Ovary (tissue), 10 donors: ENCODE measurements at places on chromosomes 11 and 22. TPM values are rescaled to one million over a fixed set of nuclear protein-coding genes. Genes with fewer than 3 reads are reported as not detected.
A peak's percentile ranks its signal among the peaks of the same experiment; 100 is the strongest.

DNA sequence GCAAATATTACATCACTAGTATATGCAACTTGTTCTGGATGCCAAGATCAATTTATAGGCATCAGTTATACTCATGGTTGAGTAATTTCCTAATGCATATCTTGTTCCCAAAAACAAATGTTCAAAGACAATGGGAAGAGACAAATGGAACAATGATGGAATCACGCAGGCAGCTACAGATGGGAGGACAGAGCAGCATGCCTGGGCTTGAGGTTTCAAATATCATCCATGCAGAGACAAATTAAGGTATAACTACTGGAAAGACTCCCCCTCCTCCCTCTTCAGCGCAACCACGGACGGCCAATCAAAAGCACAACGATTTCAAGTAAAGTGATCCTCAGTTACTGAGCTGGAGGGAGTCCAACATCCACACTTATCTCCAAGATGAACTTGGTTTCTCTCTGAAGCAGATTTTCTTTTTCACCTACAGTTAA lies 106.8 kb downstream of the CCDC83 start:
- no peaks in the 10 kb centered on the region for H3K36me3 ChIP-seq
- H3K4me3 ChIP-seq: no peak overlapping the region
- no peak for DNase-seq

- H3K4me3 ChIP-seq: no peak overlapping the region
- peaks cover 1% of the 10 kb centered on the region for H3K4me1 ChIP-seq
- no peak overlapping the region for H3K27ac ChIP-seq
- no peak for DNase-seq
- no peaks in the 10 kb centered on the region for H3K27me3 ChIP-seq
- no peaks in the 10 kb centered on the region for H3K36me3 ChIP-seq
Measured at GRCh38 chr11:119699227-119699626, 29.8 kb downstream of the NECTIN1 start.

Gene GGTLC2
- total RNA-seq: not detected

DNA sequence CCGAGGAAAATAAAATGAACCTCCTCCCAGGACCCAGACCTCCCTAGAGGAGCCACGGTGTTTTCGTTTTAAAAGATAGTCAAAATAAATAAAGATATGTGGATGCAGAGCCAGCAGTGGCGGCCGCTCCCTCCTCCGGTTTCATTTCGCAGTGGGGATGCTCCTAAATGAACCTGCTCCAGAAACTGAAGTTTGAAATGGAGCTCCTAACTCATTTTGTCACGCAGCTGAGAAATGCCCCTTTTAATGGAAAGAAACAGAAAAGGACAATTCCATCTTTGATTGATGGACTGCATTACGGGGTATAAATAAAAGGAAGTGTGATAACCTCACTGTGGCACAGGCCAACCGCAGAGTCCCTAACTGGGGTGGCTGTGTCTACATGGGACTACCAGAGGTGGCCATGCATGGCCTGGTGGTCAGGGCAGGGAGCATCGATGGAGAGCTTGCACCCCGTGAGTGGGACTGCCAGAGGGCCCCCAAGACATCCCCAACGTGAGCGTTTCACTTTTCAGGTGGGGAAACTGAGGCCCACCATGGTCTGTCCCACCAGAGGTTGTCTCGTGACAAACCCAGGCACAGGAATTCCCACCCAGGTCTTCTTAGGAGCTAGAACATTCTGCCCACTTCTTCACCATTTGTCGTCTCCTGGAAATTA lies 426.6 kb downstream of the BRD1 start:
- H3K4me1 ChIP-seq: peaks cover 1% of the 10 kb centered on the region
- no peaks in the 10 kb centered on the region for H3K27me3 ChIP-seq
- H3K27ac ChIP-seq: no peak overlapping the region
- no peak overlapping the region for H3K4me3 ChIP-seq
- H3K36me3 ChIP-seq: no peaks in the 10 kb centered on the region

DNA sequence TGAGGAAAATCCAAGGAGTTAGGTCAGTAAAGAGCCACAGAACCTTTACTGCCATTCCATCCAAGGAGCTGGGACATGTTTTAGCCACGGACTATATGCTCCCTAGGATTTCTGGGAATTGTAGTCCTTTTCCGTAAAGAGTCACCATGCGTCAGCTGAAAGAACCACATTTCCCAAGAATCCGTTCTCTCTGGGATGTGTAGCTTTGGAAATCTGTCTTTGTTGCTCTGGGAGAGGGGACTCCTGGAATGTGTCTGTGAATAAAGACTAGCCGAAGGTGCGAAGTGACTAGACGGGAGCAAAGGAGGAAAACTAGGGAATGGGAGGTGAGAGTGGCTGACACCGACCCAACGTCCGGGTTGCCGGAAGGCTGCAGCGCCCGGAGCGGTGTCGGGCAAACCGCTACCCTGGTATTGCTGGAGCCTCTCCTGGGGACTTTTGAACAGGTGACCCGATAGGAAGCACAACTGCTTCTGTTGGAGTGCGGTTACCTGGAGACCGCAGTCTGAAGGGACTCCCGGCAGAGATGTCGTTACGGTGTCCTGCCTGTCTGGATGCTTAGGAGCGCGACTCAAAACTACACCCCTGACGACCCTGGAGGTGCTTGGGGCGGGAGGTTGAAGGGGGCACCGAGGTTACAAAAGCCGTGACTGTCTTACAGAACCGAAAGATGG lies at the start of gene IFTAP:
IFTAP (plus strand) TSS at position 187 of the 674 bp plus-strand sequence. CDS start 15,602 bp downstream, outside the sequence.
- DNase-seq: peak; percentile 27
- no peaks in the 10 kb centered on the region for H3K4me1 ChIP-seq
- H3K36me3 ChIP-seq: no peaks in the 10 kb centered on the region
- H3K27ac ChIP-seq: no peak within 1 kb of the TSS
- peak within 1 kb of the TSS; percentile 74 for H3K4me3 ChIP-seq

DNA sequence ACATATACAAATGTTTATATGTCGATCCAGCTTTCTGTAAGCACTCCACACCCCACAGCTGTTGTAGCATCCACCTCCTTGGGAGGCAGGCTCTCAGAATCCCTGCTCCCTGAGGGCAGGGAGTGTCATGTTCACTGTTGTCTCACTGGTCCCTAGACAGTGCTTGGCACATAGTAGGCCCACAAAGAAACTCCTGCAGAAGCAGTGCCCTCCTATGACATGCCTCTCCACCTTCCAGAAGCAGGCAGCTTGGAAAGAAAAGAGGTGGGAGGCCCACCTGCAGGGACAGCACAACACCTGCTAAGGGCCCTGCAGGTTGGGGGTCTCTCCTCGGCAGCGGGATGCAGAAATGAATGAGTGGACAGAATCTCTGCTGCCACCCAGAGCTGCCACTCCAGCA lies 11.1 kb upstream of the CDC42EP2 start:
- no peak overlapping the region for H3K4me3 ChIP-seq
- peaks cover 24% of the 10 kb centered on the region for H3K4me1 ChIP-seq
- H3K36me3 ChIP-seq: no peaks in the 10 kb centered on the region
- no peaks in the 10 kb centered on the region for H3K27me3 ChIP-seq
- no peak overlapping the region for H3K27ac ChIP-seq

Gene MMP12
- not detected for total RNA-seq

Gene HOATZ
- not detected for total RNA-seq

DNA sequence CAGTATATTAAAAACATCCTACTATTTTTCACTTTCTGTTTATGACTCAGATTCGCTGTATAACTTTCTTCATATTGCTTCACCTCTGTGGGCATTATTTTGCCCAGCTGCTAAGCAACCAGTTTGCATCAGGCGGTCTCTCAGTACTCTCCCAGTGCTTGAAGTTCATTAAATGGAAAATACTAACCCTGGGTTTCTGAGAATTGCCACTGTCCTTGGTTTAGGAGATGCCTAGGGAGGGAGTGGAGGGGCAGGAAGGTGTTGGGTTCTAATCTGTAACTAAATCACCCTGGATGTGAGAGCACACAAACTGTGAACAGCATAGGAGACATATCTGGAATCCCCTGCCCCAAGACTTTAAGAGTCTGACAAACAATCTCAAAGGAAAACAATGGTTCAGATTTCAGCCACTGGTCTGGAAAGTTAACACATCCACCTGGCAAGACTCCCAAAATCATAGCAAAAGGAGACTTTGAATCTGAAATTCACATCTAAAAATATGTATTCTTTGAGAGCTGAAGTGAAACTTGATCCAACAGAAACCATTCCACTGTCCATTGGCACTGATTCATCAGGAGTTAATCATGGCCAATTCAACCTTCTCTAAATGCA lies 540.0 kb downstream of the SOX6 start:
- no peaks in the 10 kb centered on the region for H3K27me3 ChIP-seq
- no peaks in the 10 kb centered on the region for H3K36me3 ChIP-seq
- peaks cover 2% of the 10 kb centered on the region for H3K4me1 ChIP-seq
- no peak overlapping the region for H3K27ac ChIP-seq

DNA sequence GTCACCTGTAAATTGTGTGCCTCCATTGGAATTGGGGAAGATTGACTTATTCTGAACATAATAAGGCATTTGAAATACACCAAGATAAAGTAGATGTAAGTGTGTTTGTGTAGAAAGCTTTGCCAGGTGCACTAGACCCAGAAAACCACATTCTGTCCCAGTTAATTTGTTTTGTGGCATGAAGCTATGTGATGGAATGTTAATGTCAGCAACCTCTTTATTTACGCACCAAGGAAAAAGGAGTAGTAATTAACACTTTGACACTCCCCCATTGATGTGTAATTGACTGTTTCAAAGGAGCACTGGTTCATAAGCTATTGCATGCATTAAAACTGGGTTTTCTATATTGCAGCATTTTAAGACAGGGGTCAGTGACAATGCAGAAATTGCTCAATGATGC lies 14.3 kb downstream of the EIF3M start:
- H3K4me3 ChIP-seq: no peak overlapping the region
- H3K4me1 ChIP-seq: no peaks in the 10 kb centered on the region
- no peak overlapping the region for H3K27ac ChIP-seq
- H3K27me3 ChIP-seq: no peaks in the 10 kb centered on the region
- DNase-seq: no peak
- H3K36me3 ChIP-seq: no peaks in the 10 kb centered on the region

Gene WNT11
- 16.4 TPM for total RNA-seq

DNA sequence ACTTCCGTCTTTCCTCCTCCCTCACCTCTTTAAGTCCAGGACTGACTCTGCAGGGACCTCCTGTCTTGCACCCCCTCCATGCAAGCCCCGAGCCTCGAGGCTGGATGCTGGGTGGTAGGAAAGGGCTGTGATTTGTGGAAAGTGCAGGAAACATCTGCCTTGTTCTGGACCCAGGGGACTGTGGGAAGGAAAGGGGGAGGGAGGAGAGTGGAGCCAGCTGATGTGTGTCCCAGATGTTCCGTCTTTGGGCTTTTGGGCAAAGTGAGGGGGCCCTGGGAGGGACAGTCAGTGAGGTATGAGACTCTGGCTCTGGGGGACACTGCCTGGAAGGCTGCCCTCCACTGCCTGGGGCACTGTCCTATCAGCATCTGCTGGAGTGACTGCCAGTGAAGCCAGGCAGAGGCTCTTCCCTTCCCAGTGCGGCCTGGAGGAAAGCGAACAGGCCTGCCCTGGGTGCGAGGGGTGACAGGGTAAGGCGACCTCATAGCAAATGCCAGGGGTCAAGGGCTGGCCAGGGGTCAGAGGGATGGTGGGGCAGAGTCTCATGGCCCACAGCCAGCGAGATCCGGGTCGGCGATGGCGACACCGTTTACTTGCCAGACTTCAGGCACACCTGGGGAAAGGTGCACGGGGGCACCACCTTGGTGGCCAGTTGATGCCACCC lies 1.7 kb downstream of the MRGPRD start:
- H3K36me3 ChIP-seq: no peaks in the 10 kb centered on the region
- H3K27ac ChIP-seq: no peak overlapping the region
- no peaks in the 10 kb centered on the region for H3K27me3 ChIP-seq
- no peak overlapping the region for H3K4me3 ChIP-seq
- no peak for DNase-seq

DNA sequence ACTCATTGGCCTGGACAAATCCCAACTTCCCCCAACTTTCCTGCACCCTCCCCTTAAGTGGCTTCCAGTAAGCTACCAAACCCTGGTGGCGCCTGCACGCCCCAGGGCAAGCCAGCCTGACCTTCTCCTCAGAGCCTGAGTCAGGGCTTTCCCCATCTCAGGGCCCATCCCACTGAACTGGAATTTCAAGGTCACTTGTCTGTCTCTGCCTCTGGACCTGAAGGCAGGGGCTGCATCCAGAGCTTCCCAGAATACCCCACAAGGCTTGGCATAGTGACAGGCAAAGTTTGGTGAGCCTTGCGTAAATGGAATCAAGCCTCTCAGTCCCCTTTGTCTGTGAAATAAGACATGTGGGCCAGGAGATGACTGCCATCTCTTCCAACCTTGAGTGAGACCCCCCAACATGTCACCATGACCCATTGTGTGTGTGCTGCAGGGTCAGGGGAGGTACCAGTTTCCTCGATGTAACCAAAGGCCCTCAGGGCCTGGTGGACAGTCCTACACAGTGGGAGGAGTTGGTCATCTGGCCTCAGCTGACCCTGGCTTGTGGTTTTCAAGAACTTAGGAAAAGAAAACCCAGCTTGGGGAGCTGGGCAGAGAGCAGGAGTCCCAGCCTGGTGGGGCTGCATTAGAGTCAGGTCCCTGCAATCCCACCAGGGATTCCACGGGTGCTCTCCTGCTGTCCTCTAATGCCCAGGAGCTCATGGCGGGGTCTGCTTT lies 8.9 kb downstream of the ALX4 start:
- no peak overlapping the region for H3K4me3 ChIP-seq
- peaks cover 9% of the 10 kb centered on the region for H3K4me1 ChIP-seq
- no peaks in the 10 kb centered on the region for H3K27me3 ChIP-seq
- no peak overlapping the region for H3K27ac ChIP-seq
- H3K36me3 ChIP-seq: no peaks in the 10 kb centered on the region
- DNase-seq: no peak

Gene FAT3
- 1.7 TPM for total RNA-seq

- H3K27ac ChIP-seq: no peak overlapping the region
- no peaks in the 10 kb centered on the region for H3K27me3 ChIP-seq
- H3K4me1 ChIP-seq: no peaks in the 10 kb centered on the region
- no peak for DNase-seq
- H3K36me3 ChIP-seq: no peaks in the 10 kb centered on the region
Measured at GRCh38 chr22:42584364-42584940, 30.2 kb downstream of the POLDIP3 start.

Gene TRMT112
- total RNA-seq: 267 TPM

DNA sequence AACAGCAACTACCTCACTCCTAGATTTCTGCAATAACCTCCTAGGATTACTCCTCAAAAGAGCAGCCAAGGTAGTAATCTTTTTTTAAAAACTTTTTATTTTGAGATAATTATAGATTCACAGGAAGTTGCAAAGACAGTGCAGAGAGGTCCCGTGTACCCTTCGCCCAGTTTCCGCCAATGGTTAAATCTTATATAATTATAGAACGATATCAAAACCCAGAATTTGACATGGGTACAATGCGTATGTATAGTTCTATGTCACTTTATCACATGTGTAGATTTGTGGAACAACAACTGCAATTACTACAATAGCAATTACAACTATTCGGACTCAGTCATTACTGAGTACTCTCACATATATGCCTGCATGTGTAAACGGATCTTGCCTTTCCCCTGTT lies 94.8 kb upstream of the APOA1 start:
- H3K4me3 ChIP-seq: no peak overlapping the region
- no peaks in the 10 kb centered on the region for H3K36me3 ChIP-seq
- no peaks in the 10 kb centered on the region for H3K4me1 ChIP-seq
- DNase-seq: no peak
- H3K27ac ChIP-seq: no peak overlapping the region
- H3K27me3 ChIP-seq: no peaks in the 10 kb centered on the region

GRCh38 chr11:120510406-120511115 lies 987 bp upstream of the GRIK4 start:
- no peaks in the 10 kb centered on the region for H3K27me3 ChIP-seq
- H3K4me1 ChIP-seq: peaks cover 4% of the 10 kb centered on the region
- no peaks in the 10 kb centered on the region for H3K36me3 ChIP-seq
- no peak overlapping the region for H3K4me3 ChIP-seq
